Naive thymus-derived CD4-positive, alpha-beta T cell (primary cell): ENCODE measurements at places on chromosomes 6 and 20. TPM values are rescaled to one million over a fixed set of nuclear protein-coding genes. Genes with fewer than 3 reads are reported as not detected.

The KIF16B gene
- total RNA-seq: 13.7 TPM

The CST8 gene
- total RNA-seq: not detected

The CEP162 gene
- 9.4 and 9.7 TPM in 2 replicates for total RNA-seq

The PREX1 gene
- 53.8 TPM for total RNA-seq

The TOMM6 gene
- 134 TPM for total RNA-seq

The SLC12A5 gene
- total RNA-seq: 0.38 TPM in 1 of 2 replicates, not detected in the other

The CLPSL1 gene
- not detected for total RNA-seq

The IL17A gene
- not detected for total RNA-seq

The EPHA7 gene
- not detected for total RNA-seq

The LIN28B gene
- not detected for total RNA-seq

The EDEM2 gene
- total RNA-seq: 24.2 TPM

The C6orf141 gene
- total RNA-seq: not detected

The MICB gene
- 48.4 and 49.5 TPM in 2 replicates for total RNA-seq

The C4B gene
- total RNA-seq: 8.5 TPM

The SYCP2L gene
- 0.61 TPM in 1 of 2 replicates, not detected in the other for total RNA-seq

The DCDC2 gene
- total RNA-seq: not detected
